Retinal pigment epithelial cell (primary cell): ENCODE measurements at places on chromosomes 7 and 10.

DNA sequence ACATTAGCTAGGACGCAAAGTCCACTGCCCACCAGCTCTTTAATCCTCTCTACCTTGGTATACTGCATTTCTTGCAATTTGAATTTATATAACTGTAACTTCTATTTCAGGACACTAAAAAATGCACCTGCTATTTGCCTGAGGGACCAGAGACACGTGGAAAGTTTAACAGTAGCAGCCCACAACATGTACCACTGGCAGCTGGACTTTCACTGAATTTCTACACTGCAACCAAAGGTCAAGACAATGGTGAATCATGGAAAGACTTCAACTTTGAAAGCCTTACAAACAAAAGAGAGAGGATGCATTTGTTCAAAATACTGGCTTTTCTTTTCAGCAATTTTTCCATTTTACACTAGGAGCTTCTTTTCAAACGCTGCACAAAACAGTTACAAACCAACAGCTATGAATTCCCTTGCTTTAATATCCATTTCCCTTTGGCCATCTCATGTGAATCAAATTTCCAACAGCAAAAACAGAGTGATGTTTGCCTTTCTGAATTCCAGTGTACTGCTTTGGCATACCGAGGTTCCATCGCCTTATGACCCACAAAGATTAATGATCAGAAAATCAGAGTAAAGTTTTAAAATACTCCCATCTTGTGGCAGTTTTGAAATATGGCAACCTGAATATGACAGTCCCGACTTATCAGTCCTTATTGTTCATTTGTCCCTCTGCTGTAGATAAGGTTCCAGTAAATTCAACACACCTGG is 29.9 kb upstream of the HNRNPH3 start:
- DNase-seq = peak; percentile 29

- no peak for DNase-seq
These were observed 299.0 kb upstream of the MBL2 start for GRCh38 chr10:53071505-53072125.

- no peak for DNase-seq
These were observed 39.7 kb downstream of the CPVL start for GRCh38 chr7:29106669-29106988.

- no peak for DNase-seq
These were observed 8.8 kb downstream of the GATA3 start for GRCh38 chr10:8063128-8063908.

GRCh38 chr10:75283078-75283670 is 47.4 kb upstream of the COMTD1 start:
- no peak for DNase-seq

GRCh38 chr10:25843551-25844170 is 90.4 kb upstream of the MYO3A start:
- DNase-seq = no peak

DNA sequence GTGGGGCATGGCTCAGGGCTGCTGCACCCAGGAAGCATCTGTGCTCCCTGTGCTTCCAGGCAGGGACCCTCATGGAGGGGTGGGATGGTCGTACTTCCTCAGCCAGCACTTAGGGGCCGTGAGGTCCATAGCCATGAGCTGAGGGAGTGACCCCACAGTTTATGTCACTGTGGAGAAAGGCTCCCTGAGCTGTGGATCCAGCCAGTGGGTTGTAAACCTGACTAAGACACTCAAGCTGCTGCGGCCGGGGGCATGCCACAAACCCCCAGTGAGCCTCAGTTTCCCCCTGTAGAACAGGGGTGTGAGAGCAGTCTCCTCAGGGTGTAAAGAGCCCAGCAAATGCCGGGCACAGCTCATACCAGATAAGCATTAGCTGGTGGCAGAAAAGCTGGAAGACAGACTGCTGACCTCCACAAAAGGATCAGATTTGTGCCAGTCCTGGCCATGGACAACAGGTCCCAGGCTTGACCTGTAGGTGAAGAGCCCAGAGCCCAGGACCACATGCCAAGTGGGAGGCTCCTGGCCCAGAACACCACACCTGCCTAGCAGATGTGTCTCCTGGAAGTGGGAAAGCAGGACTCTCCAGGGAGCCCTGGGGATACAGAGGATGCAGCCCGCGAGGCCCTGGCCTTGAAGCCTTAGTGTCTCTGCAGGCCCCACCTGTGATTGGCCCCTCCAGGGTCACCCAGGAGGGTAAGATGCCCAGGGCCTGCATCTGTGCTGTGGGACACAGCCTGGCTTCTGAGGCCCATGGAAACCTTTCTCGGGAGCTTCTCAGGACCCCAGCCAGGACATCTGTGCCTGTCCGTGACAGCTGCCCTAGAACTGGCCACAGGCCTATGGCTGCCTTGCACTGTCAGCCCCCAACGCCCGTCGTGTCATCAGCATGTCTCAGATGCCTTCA is 78.1 kb upstream of the RET start:
- DNase-seq = no peak

GRCh38 chr7:155984609-155985405 is 172.5 kb upstream of the SHH start:
- no peak for DNase-seq

DNA sequence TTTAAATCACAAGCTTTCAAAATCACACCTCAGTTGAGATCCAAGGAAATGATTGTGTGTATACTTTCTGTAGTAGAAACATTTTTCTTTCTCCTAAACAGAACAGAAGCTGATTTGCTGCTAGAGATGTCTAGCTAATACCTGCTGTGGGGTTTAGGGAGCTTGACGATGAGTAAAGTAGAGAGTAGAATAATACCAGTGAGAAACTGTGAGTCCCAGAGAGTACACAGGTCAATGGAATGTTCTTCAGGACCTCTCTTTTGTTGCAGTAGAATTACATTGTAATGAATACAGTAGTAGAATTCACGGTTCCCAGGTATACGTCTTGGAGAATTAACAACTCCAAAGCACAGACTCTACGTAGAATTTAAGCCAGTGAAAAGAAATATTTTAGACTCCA is 18.0 kb downstream of the TRUB1 start:
- no peak for DNase-seq
